ENCODE measurements at places on chromosomes 5 and 9. TPM values are rescaled to one million over a fixed set of nuclear protein-coding genes. Genes with fewer than 3 reads are reported as not detected.

DNA sequence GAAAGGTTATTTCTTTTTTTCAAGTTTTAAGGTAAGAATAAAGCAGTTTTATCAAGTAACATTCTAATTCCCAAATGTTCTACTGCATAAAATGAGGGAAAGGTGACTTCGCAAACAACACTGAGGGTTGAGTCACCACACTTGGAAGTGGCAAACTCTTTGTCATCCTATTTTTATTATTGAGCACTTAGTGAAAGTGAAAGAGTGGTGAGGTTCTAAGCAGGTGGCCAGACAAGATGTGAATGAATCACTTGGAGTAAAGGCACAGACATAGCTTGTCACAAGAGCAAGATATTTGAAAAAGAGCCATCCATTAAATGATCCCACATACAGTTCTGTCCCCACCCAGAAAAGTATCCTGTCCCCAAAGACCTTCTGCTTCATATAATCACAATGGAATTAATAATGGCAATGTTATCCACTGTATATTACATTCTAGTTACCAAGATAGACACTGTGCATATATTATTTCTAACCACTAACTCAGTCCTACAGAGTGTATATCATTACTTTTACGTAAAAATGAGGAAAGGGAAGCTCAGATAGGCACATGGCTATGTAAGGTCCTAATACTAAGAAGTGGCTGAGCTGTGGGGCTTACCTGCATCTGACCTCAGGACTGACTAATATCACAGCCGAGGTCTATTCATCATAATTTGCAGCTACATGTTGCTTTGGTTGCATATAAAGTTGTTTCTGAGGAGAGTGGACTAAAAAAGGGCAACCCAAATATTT, 730.4 kb upstream of the MEF2C start:
- no peak for DNase-seq
- H3K36me3 ChIP-seq, result no peaks in the 10 kb centered on the region
- H3K27me3 ChIP-seq, result no peaks in the 10 kb centered on the region

GRCh38 chr9:89405826-89406225, 87.5 kb downstream of the SECISBP2 start:
- no peaks in the 10 kb centered on the region for H3K4me1 ChIP-seq
- H3K4me3 ChIP-seq, result no peak overlapping the region
- peaks cover 34% of the 10 kb centered on the region for H3K36me3 ChIP-seq
- H3K27me3 ChIP-seq, result no peaks in the 10 kb centered on the region

GRCh38 chr5:159286420-159287035, 23.4 kb downstream of the UBLCP1 start:
- H3K36me3 ChIP-seq, result no peaks in the 10 kb centered on the region
- no peak overlapping the region for H3K4me3 ChIP-seq
- H3K27ac ChIP-seq, result no peak overlapping the region
- no peaks in the 10 kb centered on the region for H3K27me3 ChIP-seq
- no peaks in the 10 kb centered on the region for H3K4me1 ChIP-seq
- no peak for DNase-seq

DNA sequence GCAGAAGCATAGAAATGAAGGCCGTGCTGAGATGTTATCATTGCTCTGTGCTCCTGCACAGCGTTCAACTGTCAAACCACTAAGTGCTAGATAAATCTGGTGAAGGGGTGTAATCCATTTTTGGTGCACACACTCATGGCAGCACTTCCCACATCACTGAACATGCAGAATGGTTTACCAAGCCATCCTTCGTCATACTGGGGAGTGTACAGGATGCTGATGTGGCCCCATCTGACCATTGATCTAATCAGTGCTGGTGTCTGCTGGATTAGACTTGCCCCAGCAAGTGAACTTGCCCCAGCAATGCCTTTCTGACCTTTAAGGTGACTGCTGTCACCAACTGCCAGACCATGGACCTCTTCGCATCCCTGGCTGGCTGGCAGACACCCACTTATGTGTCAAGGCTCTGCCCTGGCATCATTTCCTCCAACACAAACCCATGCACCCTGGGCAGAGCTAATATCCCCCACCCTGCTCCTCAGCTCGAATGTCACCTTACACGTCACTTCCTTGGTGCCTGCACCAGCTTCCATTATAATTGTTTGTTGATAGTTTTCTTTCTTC, 4.2 kb upstream of the SEMA4D start:
- no peak overlapping the region for H3K4me3 ChIP-seq
- no peaks in the 10 kb centered on the region for H3K36me3 ChIP-seq
- H3K4me1 ChIP-seq, result no peaks in the 10 kb centered on the region
- no peaks in the 10 kb centered on the region for H3K27me3 ChIP-seq

- no peaks in the 10 kb centered on the region for H3K27me3 ChIP-seq
- H3K36me3 ChIP-seq, result no peaks in the 10 kb centered on the region
- no peak overlapping the region for H3K27ac ChIP-seq
- no peaks in the 10 kb centered on the region for H3K4me1 ChIP-seq
- no peak overlapping the region for H3K4me3 ChIP-seq
Measured at GRCh38 chr9:31868830-31869229, 515.6 kb upstream of the ACO1 start.

- H3K27ac ChIP-seq, result no peak overlapping the region
- no peak overlapping the region for H3K4me3 ChIP-seq
- H3K36me3 ChIP-seq, result no peaks in the 10 kb centered on the region
- no peak for DNase-seq
- H3K4me1 ChIP-seq, result no peaks in the 10 kb centered on the region
Measured at GRCh38 chr5:150570333-150570732, 62.4 kb downstream of the NDST1 start.

DNA sequence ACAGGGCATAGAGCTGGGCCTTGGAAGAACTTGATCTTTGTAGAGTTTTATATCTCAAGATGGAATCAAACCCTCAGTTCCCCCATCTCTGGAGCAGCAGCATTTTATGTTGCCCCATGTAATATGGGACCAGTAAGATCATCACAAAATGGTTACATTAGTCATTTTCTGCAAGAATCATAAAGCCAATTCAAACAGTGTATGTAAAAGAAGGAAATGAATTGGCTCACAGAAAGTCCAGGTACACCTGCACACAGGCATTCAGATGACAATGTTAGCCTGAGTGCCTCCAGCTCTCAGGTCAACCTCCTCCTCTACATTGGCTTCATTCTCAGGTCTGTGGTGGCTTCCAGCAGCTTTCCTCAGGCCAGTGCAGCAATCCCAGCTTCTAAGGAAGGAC, 35.1 kb downstream of the CYFIP2 start:
- H3K36me3 ChIP-seq, result no peaks in the 10 kb centered on the region
- no peak for DNase-seq
- no peak overlapping the region for H3K27ac ChIP-seq
- H3K27me3 ChIP-seq, result no peaks in the 10 kb centered on the region

DNA sequence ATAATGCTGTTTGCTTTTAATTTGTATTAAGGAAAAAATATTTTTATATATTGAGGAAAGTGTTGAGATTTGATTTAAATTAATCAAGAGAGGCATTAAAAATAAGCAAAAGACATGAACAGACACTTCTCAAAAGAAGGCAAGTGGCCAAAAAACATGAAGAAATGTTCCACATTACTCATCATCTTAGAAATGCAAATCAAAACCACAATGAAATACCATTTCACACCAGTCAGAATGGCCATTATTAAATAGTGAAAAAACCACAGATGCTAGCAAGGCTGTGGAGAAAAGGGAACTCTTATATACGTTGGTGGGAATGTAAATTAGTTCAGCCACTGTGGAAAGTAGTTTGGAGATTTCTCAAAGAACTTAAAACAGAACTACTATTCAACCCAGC, 45.9 kb downstream of the RANBP17 start:
- no peaks in the 10 kb centered on the region for H3K4me1 ChIP-seq
- H3K36me3 ChIP-seq, result no peaks in the 10 kb centered on the region
- no peaks in the 10 kb centered on the region for H3K27me3 ChIP-seq
- no peak overlapping the region for H3K4me3 ChIP-seq

GRCh38 chr9:130026583-130027340, 16.2 kb downstream of the FNBP1 start:
- H3K27me3 ChIP-seq, result no peaks in the 10 kb centered on the region
- peaks cover 7% of the 10 kb centered on the region for H3K36me3 ChIP-seq

The TMEFF1 gene
- 0.42 TPM for total RNA-seq

The BTNL3 gene
- not detected for total RNA-seq

The GARIN3 gene
- total RNA-seq, result not detected

The MZB1 gene
- not detected for total RNA-seq

The IFNA13 gene
- total RNA-seq, result not detected
